B cell (primary cell): ENCODE measurements at places on chromosomes 4 and X.

- H3K27ac ChIP-seq = no peak overlapping the region
- H3K4me1 ChIP-seq = no peaks in the 10 kb centered on the region
- H3K27me3 ChIP-seq = no peaks in the 10 kb centered on the region
- H3K36me3 ChIP-seq = no peaks in the 10 kb centered on the region
Measured at GRCh38 chr4:105088110-105088879, 58.4 kb upstream of the TET2 start.

GRCh38 chr4:114941503-114941902 is 171.9 kb downstream of the NDST4 start:
- H3K4me3 ChIP-seq = no peak overlapping the region
- DNase-seq = no peak
- H3K27ac ChIP-seq = no peak overlapping the region
- H3K27me3 ChIP-seq = no peaks in the 10 kb centered on the region
- H3K4me1 ChIP-seq = no peaks in the 10 kb centered on the region

- H3K4me1 ChIP-seq = no peaks in the 10 kb centered on the region
- H3K36me3 ChIP-seq = no peaks in the 10 kb centered on the region
- H3K27ac ChIP-seq = no peak overlapping the region
Measured at GRCh38 chrX:138777230-138777629, 65.7 kb upstream of the FGF13 start.

DNA sequence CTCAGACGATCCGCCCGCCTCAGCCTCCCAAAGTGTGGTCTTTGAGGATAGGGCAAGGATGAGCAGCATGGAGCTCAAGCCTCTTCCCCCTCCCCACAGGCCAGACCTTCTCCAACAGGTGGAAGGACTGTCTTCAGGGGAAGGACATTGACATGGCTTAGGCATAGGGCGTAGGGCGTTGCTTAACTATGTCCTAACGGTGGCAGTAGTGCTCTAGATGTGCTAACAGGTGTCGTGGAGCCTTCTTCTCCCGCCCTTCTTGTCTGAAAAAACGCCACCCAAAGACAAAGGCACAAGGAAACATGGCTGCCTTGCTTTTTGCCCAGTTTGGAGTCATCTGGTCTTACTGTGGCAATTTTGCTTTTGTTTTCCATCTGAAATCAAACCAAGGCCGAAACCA is 219.8 kb downstream of the OR13H1 start:
- no peaks in the 10 kb centered on the region for H3K4me1 ChIP-seq
- no peak overlapping the region for H3K27ac ChIP-seq
- H3K27me3 ChIP-seq = no peaks in the 10 kb centered on the region
- no peak for DNase-seq
- H3K4me3 ChIP-seq = peak overlapping the region; percentile 61

DNA sequence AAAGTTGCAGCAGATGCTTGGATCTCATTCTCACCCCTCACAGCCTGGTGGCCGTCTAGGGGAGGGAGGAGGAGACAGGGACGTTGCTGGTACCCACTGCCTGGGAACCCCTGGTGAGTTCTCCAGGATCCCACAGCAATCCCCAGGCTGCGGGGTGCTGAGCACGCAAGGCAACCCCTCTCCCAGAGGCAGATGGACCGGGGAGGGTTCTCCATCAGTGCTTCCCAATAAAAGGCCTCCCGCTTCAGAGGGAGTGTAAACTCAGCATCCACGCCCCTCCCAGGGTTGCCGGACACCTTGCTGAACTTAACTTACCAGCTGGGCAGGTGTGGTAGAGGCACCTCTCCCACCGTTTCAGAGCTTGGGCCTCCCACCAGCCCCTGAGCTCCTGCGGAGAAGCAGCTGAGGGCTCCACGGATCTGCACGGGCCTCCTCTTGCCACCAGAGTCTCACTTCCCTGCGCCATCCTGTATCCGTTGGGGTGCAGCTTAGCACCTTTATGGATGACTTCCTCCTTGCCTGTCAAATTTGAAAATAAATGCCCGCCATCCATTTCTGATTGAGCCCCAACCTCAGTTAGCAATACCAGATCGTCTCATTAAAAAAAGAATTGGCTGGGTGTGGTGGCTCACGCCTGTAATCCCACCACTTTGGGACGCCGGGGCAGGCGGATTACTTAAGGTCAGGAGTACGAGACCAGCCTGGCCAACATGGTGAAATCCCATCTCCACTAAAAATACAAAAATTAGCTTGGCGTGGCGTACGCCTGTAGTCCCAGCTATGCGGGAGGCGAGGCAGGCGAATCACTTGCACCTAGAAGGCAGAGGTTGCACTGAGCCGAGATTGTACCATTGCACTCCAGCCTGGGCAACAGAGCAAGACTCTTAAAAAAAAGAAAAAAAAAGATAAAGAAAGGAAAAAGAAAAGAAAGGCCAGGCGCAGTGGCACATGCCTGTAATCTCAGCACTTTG is 14.8 kb upstream of the TBC1D14 start:
- H3K4me3 ChIP-seq = no peak overlapping the region
- DNase-seq = no peak
- no peaks in the 10 kb centered on the region for H3K36me3 ChIP-seq
- H3K27me3 ChIP-seq = no peaks in the 10 kb centered on the region
- H3K27ac ChIP-seq = no peak overlapping the region
- peaks cover 7% of the 10 kb centered on the region for H3K4me1 ChIP-seq

DNA sequence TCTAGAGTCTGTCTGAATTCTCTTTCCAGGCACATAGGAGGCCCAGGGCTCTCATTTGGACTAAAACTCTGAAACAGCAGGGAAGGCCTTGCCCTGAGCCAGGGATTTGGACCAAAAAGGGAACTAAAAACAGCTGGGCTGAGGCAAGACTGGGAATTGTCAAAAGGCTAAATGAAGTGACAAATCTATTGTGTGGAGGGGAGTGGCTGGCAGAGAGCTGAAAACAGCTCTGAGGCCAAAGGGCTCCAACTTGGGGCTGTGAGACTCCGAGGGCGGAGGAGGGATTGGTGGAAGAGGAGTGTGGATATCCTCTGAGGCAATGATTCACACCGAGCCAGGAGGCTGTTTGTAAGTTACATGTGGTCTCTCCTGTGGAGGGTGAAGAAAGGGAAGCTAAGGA is 63.2 kb downstream of the PHEX start:
- H3K27me3 ChIP-seq = no peaks in the 10 kb centered on the region
- H3K4me3 ChIP-seq = no peak overlapping the region
- no peaks in the 10 kb centered on the region for H3K36me3 ChIP-seq
- no peak overlapping the region for H3K27ac ChIP-seq
- H3K4me1 ChIP-seq = no peaks in the 10 kb centered on the region

GRCh38 chrX:22012931-22013330 is 19.2 kb upstream of the PHEX start:
- no peak overlapping the region for H3K27ac ChIP-seq
- H3K4me1 ChIP-seq = no peaks in the 10 kb centered on the region
- H3K36me3 ChIP-seq = no peaks in the 10 kb centered on the region
- H3K27me3 ChIP-seq = no peaks in the 10 kb centered on the region
- no peak for DNase-seq
- H3K4me3 ChIP-seq = no peak overlapping the region

GRCh38 chrX:103839404-103839803 is 7.3 kb upstream of the RAB9B start:
- H3K27ac ChIP-seq = no peak overlapping the region
- H3K4me1 ChIP-seq = no peaks in the 10 kb centered on the region
- no peaks in the 10 kb centered on the region for H3K27me3 ChIP-seq
- H3K36me3 ChIP-seq = no peaks in the 10 kb centered on the region

- H3K4me1 ChIP-seq = no peaks in the 10 kb centered on the region
- no peak overlapping the region for H3K4me3 ChIP-seq
- no peak for DNase-seq
- no peaks in the 10 kb centered on the region for H3K27me3 ChIP-seq
- H3K36me3 ChIP-seq = no peaks in the 10 kb centered on the region
- H3K27ac ChIP-seq = no peak overlapping the region
Measured at GRCh38 chr4:110989125-110989524, 366.2 kb upstream of the PITX2 start.

GRCh38 chrX:109966246-109966645 is 36.7 kb upstream of the TMEM164 start:
- no peaks in the 10 kb centered on the region for H3K36me3 ChIP-seq
- H3K4me3 ChIP-seq = no peak overlapping the region
- DNase-seq = no peak
- H3K27ac ChIP-seq = no peak overlapping the region

- DNase-seq = no peak
- H3K4me3 ChIP-seq = no peak overlapping the region
- no peaks in the 10 kb centered on the region for H3K27me3 ChIP-seq
- no peaks in the 10 kb centered on the region for H3K36me3 ChIP-seq
Measured at GRCh38 chrX:11540532-11541377, 125.0 kb downstream of the ARHGAP6 start.

GRCh38 chr4:87853108-87853507 is 20.3 kb downstream of the MEPE start:
- no peaks in the 10 kb centered on the region for H3K36me3 ChIP-seq
- no peak overlapping the region for H3K27ac ChIP-seq
- H3K4me3 ChIP-seq = no peak overlapping the region
- DNase-seq = peak; percentile 32

- no peak for DNase-seq
- H3K4me3 ChIP-seq = no peak overlapping the region
- H3K27me3 ChIP-seq = no peaks in the 10 kb centered on the region
- H3K36me3 ChIP-seq = no peaks in the 10 kb centered on the region
- no peak overlapping the region for H3K27ac ChIP-seq
Measured at GRCh38 chr4:48336146-48336870, 5.0 kb upstream of the SLAIN2 start.

- H3K27me3 ChIP-seq = no peaks in the 10 kb centered on the region
- no peaks in the 10 kb centered on the region for H3K36me3 ChIP-seq
- no peak overlapping the region for H3K27ac ChIP-seq
- no peak for DNase-seq
- H3K4me3 ChIP-seq = no peak overlapping the region
Measured at GRCh38 chrX:24020306-24020876, 6.6 kb downstream of the KLHL15 start.

- H3K4me3 ChIP-seq = peak overlapping the region; percentile 53
- no peaks in the 10 kb centered on the region for H3K36me3 ChIP-seq
- H3K27ac ChIP-seq = peak overlapping the region; percentile 77
- H3K4me1 ChIP-seq = peaks cover 17% of the 10 kb centered on the region
- no peaks in the 10 kb centered on the region for H3K27me3 ChIP-seq
- peak; percentile 87 for DNase-seq
Measured at GRCh38 chrX:131812847-131813825, 210.0 kb upstream of the STK26 start.

DNA sequence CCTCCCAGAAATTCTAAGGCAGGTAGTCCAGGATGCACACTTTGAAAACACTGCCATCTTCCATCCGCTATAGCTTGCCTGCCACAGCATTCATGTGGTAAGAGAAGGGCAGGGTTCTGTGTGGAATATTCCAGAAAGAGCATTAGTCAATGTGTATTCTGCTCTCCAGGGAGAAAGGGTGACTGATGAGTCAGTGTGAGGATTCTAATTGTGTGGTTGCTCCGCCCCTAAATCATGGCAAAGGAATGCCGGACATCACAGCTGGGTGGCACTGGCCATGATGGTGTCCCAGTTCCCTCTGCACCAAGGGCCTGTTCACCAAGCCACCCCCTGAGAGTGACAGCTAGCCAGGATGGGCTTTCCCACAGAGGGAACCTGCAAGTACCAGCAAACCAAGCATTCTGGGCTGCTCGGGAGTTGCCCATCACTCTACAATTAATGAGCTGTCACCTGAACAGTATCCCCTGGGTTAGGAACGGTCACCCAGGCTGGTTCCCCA is 9.5 kb downstream of the IDS start:
- no peaks in the 10 kb centered on the region for H3K36me3 ChIP-seq
- no peaks in the 10 kb centered on the region for H3K27me3 ChIP-seq
- DNase-seq = no peak

GRCh38 chr4:79362626-79363025 is 36.8 kb upstream of the NAA11 start:
- H3K4me1 ChIP-seq = no peaks in the 10 kb centered on the region
- no peaks in the 10 kb centered on the region for H3K36me3 ChIP-seq
- DNase-seq = no peak
- no peak overlapping the region for H3K27ac ChIP-seq

DNA sequence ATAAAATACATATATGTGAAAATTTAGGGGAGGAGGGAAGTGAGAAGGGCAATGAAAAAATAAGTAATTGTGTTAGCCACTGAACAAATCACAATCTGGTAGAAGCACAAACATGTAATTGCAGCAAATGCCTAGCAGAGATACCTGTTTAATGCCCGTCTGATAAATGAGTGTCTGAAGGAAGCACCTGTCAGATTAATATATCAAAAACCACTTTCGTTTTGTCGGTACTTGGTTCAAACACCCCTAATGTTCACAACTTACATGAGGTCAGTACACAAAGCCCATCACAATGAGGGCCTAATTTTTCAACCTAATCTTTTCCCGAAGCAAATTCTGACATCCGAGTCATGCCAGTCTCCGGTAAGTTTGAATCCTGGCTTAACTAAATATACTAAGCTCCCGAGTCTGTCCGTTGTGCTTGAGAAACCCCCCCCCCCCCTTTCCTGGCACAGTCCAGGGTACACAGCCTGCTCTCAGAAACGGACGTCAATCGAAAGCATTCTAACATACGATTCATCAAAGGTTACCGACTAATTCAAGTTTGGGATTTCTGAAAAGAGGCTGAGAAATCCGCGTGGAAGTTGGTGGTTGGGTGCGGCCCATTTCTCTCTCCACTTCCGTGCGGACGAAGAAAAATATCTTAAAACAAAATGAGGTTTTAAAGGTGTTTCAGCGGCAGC is 758 bp downstream of the SDAD1 start:
- DNase-seq = peak; percentile 27
- H3K4me3 ChIP-seq = peak overlapping the region; percentile 88
- H3K36me3 ChIP-seq = no peaks in the 10 kb centered on the region
- no peaks in the 10 kb centered on the region for H3K27me3 ChIP-seq

GRCh38 chrX:146173742-146174141 is 356.1 kb downstream of the SLITRK2 start:
- H3K36me3 ChIP-seq = no peaks in the 10 kb centered on the region
- no peaks in the 10 kb centered on the region for H3K4me1 ChIP-seq
- H3K4me3 ChIP-seq = no peak overlapping the region

DNA sequence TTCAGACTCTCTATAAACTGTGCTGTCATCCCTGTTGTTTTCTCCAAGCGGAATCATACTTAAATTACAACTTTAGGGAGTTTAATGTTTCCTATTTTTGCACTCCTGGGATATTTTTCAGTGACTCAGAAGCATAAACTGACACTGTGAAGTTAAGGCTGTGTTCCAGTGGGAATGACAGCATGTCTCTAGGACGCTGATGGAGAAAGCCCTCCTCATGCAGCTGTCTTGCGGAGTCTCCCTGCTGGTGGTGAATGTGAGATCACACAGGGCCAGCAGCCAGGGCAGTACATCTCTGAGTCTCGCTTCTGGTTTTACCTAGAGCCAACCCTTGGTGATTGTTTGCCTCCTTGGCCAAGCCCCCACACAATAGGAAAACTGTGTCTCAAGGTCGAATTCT is 53.3 kb downstream of the NFKB1 start:
- peaks cover 23% of the 10 kb centered on the region for H3K4me1 ChIP-seq
- H3K27me3 ChIP-seq = no peaks in the 10 kb centered on the region
- H3K36me3 ChIP-seq = peaks cover 1% of the 10 kb centered on the region
- no peak overlapping the region for H3K27ac ChIP-seq
- no peak overlapping the region for H3K4me3 ChIP-seq

- DNase-seq = no peak
- no peak overlapping the region for H3K4me3 ChIP-seq
- no peaks in the 10 kb centered on the region for H3K4me1 ChIP-seq
- H3K36me3 ChIP-seq = no peaks in the 10 kb centered on the region
- no peaks in the 10 kb centered on the region for H3K27me3 ChIP-seq
Measured at GRCh38 chrX:7269991-7270390, 122.0 kb upstream of the PUDP start.

- no peak overlapping the region for H3K27ac ChIP-seq
- H3K4me3 ChIP-seq = no peak overlapping the region
- no peaks in the 10 kb centered on the region for H3K27me3 ChIP-seq
- no peaks in the 10 kb centered on the region for H3K4me1 ChIP-seq
Measured at GRCh38 chr4:55907469-55907868, 41.3 kb upstream of the CEP135 start.

GRCh38 chr4:182245541-182246215 is 2.5 kb downstream of the TENM3 start:
- H3K4me3 ChIP-seq = no peak overlapping the region
- no peak overlapping the region for H3K27ac ChIP-seq
- no peaks in the 10 kb centered on the region for H3K4me1 ChIP-seq
- DNase-seq = no peak
